ENCODE measurements at places on chromosomes 2 and 18.

- no peak for DNase-seq
These were observed 12.7 kb downstream of the ANXA4 start for GRCh38 chr2:69754633-69755032.

DNA sequence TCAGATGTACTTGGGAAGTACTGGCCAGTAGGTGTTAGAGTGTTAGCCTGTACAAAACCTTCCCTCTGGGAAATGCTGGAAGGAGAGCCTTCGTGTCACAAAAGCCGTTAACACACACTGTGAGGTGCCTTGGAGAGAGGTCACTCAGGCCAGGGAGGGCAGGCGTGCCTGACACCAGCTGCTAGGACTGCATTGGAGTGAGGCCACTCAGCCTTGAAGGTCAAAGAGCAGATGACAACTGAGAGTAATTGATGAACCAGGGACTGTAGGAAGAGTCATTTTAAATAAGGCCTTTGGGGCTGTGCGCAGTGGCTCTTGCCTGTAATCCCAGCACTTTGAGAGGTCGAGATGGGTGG is 45.4 kb downstream of the ASAP2 start:
- DNase-seq, result no peak

- no peak for DNase-seq
These were observed 44.1 kb downstream of the EVA1A start for GRCh38 chr2:75516378-75517360.

DNA sequence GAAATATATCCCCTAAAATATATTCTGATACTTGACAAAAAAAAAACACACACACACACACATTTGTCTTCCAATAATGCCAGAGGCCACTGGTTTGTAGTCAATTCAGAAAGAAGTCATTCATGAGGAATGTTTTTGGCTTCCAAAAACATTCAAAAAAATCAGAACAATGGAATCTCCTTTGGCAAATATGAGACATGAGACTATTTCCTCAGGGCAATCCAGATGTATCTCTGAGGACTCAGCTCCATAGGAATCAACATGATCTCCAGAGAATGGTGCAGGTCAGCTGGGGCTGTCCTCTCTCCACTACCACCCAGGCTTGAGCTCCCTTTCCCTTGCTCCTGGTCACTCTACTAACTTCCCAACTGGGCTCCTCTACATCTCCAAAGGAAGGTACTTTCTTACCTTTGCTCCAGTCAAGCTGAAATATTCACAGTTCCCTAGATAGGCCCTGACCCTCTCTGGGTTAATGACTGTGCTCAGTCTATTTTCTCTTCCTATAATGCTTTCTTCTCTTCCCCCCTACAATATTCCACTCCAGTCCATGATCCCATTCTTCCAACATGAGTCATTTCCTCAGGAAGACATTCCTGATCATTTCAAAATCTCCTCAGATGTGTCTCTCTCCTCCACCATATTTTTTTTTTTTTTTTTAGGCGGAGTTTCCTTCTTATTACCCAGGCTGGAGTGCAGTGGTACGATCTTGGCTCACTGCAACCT is 145.3 kb downstream of the C1D start:
- no peak for DNase-seq

GRCh38 chr2:126855606-126856005 is 43.1 kb upstream of the TEX51 start:
- DNase-seq, result peak; percentile 40

GRCh38 chr2:227413371-227413770 is 25.6 kb upstream of the SCYGR1 start:
- DNase-seq, result no peak

DNA sequence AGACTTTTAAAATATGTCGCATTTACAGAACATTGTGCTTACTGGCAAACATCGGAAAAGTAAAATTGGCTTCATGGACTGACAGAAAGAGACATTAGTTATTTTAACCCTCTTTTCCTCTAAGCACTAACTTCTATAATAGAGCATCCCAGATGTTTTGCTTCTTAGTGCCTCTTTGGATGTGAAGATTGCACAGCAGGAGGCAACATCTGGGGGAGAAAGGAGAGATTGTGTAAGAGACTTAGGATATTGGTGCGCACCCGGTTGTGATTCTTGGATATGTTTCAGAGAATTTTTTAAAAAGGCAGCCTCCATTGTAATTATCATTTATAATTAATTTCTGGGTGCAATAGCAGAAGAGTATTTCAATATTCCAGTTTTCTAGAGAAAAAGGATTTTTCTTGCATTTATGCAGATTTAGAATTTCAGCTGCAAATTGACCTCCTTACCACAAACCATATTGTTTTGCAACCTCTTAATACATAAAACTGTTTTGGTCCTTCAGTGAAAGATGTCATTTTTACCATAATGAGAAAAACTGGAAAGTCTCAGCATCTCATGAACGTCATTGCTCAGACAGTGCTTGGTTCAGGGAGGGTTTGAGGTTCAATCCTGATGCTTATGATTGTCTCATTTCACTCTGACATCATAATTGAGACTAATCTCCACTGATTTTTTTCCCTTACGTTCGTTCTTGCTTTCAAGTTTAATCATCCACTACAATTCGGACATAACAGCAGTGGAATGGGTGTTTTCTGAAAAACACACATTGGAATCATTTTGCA is 404.3 kb downstream of the ZNF521 start:
- no peak for DNase-seq
